NCI-H1105 (cell line): ENCODE measurements at places on chromosomes 12 and 14.

DNA sequence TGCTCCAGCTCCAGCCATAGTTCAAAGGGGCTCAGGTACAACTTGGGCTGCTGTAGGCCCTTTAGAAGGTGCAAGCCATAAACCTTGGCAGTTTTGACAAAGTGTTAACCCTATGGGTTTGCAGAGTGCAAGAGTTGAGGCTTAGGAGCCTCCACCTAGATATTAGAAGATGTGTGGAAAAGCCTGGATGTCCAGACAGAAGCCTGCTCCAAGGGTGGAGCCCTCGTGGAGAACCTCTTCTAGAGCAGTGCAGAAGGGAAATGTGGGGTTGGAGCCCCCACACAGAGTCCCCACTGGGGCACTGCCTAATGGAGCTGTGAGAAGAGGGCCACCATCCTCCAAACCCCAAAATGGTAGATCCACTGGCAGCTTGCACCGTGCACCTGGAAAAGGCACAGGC, 45.1 kb downstream of the RPS29 start:
- no peak for DNase-seq

DNA sequence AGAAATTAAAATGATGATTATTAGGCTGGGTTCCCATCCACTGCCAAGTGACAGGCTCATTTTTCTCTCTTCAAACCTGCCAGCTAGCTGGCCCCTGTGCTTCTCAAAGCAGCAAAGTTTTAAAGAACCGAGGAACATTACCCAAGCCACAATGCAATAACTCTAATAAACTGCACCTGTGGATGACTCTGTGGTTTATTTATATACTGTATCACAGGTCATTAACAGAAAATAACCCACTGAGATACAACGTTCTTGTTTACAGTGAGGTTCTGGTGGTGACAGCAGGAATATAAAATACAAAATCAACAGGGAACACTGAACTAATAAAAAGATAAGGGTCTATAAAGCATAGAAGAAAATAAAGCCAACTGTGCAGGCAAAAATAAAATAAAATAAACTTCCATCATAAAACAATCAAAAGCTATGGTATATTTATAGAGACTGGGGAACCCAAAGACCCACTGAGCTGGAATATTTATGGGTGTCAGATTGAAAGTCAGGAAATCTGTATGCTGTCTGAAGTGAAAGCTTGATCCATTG, 472.9 kb downstream of the NOVA1 start:
- no peak for DNase-seq

DNA sequence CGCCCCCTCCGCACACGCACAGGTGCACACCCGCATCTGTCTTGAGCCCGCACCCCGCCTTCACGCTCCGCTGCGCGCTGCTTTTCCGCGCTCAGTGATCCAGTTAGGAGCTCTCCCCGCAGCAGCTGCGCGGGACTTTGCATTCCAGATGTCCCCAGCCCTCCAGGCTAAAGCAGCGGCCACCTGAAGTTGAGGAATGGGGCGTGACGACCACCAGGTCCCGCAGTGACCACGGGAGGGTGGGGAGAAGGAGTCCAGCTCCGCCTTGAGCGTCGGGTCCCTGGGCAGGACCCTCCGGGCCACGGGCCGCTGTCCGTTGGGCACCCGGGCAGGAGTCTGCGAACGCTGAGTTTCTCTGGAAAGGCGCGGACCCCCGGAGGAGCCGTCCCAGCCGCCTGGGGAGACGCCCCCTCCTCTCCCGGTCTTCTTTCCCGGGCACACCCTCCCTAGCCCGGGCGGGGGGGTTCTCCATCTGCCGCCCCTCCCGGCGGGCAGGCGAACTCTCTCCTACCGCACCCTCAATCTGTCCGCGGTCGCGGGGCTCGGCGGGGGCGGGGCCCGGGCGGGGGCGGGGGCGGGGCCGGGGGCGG, 334 bp upstream of the TMEM132C start:
- DNase-seq: no peak

- DNase-seq: no peak
These were observed 99.2 kb downstream of the SCARB1 start for GRCh38 chr12:124764451-124764850.

DNA sequence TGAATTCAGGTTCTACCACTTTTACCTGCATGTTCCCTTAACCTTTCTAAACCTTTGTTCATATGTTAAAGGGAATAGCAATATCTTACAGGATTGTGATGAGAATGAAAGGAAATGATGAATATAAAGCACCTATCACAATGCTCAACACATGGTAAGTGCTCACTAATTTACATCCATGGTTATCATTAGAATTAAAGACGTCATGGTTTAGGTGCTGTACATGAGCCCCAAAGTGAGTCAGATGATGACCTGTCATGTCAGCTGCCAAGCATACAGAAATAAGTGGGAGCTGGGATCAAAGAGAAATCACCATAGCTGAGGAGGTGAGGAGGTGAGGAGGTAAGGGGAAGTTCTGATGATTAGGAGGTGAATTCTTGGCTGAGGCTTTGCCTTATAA, 135.9 kb upstream of the ATP2B1 start:
- no peak for DNase-seq

DNA sequence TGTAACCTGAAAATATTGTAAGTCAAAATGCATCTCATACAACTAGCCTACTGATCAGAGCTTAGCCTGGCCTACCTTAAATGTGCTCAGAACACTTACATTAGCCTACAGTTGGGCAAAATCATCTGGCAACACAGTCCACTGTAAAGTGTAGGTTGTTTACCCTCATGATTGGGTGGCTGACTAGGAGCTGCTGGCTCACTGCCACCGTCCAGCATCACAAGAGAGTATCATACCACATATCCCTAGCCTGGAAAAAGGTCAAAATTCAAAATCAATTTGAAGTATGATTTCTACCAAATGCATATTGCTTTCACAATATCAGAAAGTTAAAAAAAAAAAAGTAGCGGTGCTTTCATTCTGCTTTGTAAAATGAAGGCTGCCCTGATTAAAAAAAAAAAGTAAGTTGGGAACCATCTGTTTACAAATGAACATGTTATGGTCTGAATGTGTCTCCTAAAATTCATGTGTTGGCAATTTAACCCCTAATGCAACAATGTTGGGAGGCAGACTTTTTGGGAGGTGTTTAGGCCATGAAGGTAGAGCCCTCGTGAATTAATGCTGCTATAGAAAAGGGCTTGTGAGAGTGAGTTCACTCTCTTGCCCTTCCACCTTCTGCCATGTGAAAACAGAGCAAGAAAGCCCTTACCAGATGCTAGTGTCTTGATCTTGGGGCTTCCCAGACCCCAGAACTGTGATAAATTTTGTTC, 211.8 kb downstream of the PPM1H start:
- DNase-seq: no peak

- DNase-seq: no peak
These were observed 64.4 kb downstream of the SERPINA3 start for GRCh38 chr14:94676495-94677185.

- DNase-seq: no peak
These were observed 106.7 kb downstream of the ANO4 start for GRCh38 chr12:100901266-100901665.

- no peak for DNase-seq
These were observed 33.8 kb downstream of the MMAB start for GRCh38 chr12:109539508-109539907.

GRCh38 chr14:68364792-68365192, 428.1 kb downstream of the ZFP36L1 start:
- DNase-seq: no peak

DNA sequence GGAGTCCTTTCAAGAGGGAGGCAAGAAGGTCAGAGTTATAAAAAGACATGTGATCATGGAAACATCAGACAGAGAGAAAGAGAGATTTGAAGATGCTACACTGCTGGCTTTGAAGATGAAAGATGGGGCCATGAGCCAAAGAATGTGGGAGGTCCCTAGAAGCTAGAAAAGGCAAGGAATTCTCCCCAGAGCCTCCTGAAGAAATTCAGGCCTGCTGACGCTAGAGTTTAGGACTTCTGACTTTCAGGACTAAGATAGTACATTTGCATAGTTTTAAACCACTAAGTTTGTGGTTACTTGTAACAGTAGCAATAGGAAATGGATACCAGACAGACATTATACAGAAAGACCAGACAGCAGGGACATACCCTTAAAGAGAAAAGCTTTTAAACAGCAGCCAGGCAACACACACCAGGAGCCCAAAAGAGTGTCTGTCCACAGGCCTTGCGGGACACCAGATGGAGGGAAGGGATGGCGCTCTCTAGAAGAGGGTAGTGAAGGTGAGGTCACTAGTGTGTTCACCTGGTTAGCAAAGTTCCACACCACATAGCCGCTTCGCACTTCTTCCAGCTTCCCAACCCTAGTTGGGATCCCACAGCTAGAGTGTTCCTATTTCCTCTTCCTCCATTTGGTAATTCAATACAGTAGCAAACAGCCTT, 29.7 kb upstream of the CEBPE start:
- DNase-seq: no peak

DNA sequence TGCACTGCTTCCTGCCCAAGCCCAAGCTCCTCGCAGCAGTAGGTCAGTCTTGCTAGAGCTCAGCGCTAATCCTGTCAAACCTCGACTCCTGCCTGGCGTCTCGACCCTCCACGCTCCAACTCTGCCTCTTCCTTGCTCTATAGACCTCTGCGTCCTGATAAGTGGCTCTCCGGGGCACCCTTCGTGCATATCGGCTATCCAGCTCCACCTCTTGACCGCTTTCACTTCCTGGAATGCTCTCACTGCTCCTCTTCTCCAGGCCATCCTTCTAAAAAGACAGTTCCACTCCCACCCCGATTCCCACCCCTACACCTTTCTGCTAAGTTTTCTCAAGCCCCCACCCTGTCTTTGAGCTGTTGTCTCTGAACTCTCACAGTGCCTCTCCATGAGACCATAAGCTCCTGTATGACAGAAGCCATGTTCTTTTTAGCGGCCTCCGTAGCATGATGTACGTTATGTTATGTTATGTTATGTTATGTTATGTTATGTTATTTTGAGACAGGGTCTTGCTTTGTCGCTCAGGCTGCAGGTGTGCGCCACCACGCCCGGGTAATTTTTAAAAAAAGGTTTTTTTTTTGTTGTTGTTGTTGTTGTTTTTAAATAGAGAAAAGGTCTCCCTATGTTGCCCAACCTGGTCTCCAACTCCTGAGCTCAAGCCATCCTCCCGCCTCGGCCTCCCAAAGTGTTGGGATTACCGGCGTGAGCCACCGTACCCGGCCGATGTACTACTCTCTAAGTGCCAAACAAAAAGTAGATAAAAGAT, 601 bp downstream of the COX14 start:
- no peak for DNase-seq

DNA sequence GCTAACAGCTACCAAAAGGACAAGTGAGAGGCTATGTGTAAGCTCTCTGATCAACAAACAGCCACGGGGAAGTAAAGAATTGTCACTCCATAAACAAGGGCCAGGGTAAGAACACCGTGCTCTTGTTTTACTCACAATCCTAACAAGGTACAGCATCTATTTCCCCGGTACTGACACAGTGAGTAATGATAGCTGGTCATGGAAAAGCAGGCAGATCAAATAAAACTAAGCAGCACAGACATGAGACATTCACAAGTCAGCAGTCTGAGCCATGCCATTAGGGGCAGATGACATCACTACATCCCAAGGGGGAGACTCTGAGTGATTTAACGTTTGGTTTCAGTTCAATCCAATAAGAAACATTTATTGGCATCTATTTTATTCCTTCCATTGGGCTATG, 54.4 kb downstream of the ARL6IP4 start:
- DNase-seq: no peak

DNA sequence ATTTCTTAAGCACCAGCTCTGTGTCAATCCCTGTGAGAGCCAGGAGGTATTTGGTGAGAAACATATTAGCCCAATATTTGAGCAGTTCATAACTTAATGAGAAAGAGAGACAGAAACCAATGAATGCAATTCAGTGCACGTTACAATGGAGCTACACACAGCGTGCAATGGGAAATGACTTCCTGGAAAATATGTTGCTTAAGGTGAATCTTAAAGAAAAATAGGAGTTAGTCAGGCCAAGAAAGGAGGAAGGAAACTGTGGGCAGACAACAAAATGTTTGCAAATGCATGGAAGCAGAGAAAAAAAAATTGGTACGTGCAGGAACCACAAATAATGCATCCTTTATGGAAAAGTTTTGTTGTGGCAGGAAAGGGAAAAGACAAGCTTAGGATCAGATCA, 481.7 kb downstream of the BCAT1 start:
- no peak for DNase-seq

DNA sequence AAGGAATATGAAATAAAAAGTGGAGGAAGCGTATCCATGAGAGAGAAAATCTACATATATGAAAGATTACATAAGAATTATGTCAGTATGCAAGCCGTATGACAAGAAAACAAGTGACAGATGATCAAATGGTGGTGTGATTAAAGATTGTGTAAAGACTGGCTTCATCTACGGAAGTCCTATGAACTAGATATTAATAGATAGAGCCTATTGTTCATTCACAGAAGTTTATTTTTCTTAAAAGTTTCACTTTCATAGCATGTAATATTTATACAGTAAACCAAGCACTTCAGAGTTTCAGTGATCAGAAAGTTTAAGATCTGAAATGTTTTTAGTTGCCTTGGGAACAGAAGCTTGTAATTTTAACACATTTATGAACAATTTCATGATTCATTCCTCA, 84.5 kb downstream of the VRK1 start:
- no peak for DNase-seq

GRCh38 chr14:93146119-93146518, 30.4 kb upstream of the ITPK1 start:
- no peak for DNase-seq

- DNase-seq: no peak
These were observed 67.1 kb downstream of the DERA start for GRCh38 chr12:15977999-15978951.
